ACHN (cell line): ENCODE measurements at places on chromosomes 3 and 15.

DNA sequence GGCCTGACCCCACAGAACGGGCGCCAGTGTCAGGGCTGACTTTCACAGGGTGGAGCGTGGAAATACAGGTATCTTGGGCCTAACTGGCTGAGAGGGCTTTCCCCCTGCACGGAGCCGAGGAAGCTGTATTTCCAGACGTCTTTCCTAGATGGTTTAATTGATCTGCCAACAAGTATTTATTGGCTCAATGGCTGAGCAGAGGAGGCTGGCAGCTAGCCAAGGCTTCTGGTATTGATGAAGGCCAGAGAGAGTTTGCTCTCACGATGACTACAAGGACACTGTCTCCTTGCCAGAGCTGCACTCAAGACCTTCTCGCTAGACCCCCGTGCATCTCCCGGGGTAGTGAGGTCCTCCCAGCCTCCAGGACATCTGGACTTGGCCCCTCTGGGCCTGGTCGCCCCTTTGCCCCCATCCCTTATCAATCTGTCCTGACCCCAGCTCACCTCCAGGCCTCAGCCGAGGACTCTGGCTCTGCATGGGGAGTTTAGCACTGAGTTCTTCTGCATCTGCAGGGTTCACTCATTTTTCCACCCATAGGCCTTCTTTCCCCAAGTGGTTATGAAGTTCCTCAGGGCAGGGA lies 20.6 kb downstream of the SPSB4 start:
- DNase-seq, result no peak

- no peak for DNase-seq
Observed at GRCh38 chr3:48026951-48027908, 11.0 kb upstream of the MAP4 start.

DNA sequence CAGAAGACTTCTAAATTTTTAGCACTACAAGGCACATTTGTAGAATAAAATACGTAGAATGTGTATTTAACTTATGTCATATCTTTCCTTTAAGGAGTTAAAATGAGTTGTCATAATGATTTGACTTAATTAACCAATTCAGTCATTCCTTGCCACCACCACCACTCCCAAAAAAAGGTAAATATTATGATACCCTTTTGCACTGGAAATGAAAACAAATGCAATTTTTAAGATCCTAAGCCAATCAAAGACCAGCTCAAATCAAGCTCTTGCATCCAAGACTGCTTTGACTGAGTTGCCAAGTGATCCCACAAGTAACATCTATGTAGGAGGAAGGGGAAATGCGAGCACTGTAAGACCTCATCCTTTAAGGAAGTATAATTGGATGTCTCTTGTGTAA lies 426.6 kb upstream of the ATP11B start:
- no peak for DNase-seq

DNA sequence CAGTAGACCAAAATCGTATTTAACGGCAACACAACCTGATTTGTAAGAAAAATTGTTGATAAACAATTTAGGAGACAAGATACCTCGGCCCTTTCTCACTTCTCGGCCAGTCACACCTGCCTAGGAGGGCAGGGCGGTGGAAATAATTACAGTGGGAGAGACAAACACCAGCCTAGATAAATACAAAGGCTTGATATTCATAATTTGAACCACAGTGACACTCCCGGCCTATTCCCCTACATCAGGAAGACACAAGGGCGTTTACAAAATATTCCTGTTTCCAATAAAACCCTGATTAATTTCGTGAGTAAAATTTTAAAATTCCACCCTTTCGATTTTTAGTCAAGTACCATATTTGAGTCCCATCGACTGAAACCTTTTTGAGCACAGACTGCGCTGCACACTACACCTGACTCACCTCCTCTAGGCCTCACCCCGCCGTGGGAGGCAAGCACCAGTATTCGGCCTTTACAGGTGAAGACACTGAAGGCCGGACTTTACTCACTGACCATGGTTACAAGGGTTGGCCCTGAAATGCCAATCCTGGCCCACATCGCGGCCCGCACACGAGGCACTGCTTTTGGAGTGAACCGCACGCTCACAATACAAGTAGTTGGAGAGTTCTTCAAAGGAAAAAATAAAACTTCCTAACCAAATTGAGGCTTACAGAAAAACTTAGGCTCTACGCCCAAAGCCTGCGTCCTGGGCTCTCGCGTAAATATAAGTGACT lies 794 bp downstream of the ARPP19 start:
- DNase-seq, result peak; percentile 40

DNA sequence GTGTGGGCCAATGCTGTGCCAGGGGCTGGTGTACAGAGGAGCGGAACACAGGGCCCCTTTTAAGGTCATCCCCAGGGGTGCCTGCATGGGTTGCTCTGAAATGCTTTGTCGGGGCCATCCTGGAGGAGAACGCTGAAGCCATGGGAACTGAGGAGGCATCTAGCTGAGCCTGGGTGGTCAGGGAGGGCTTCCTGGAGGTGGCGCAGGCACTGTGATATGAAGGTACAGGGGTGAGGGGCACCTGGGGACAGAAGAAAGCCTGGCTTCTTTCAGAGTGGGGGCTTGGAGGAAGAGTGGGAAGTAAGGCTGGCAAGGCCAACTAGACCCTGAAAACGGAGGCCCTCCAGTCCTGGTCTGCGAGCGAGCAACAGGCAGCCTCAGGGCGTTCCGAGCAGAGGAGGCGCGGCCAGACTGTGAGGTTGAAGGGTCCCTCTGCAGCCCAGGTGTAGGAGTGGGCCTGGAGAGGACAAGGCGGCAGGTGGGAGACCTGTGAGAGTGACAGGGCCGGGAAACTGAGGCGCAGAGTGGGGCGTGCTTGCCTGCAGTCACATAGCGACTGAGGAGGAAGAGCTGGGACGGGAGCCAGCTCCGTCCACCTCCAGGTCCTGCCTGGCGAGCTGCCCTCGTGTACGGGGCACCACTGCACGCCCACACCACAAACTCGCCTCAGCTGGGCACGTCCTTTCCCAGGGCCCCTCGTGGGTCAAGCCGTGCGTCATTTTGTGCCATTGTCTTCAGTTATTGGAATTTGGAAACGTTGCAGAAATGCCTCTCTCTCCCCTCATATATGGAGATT lies 4.1 kb downstream of the FBLN2 start:
- DNase-seq, result no peak

GRCh38 chr15:39180030-39180429 lies 400.8 kb upstream of the THBS1 start:
- DNase-seq, result no peak

DNA sequence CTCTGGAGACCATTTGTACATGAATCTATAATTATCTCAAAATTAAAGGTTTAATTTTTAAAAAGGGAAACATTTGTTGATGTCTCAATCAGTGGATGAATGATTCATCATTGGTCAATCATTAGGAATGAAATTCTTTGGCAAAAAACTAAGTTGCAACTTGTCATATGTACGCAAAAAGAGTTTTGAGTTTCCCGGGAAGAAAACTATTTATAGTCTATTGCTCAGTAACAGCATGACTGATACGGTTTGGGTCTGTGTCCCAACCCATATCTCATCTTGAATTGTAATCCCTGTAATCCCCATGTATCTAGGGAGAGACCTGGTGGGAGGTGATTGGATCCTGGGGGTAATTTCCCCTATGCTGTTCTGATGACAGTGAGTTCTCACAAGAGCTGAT lies 765.8 kb upstream of the ROBO1 start:
- no peak for DNase-seq

DNA sequence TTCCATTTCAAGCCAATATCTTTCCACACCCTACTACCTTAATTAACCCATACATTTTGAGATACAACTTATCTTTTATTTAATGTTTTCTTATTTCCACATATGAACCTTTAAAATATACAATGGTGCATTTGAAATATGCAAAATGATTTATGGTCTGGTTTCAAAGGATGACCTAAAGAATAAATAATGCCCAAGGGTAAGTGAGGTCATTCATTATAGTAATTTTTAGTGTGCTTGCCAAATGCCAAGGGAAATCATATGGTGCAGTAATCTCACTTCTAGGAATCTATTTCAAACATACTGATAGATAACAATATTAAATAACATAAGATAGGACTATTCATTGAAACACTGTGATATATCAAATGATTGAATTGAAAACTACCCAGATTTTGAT lies 1055.4 kb downstream of the AGBL1 start:
- no peak for DNase-seq

- DNase-seq, result peak; percentile 75
Observed at GRCh38 chr3:72997421-72997961, 880 bp downstream of the PPP4R2 start.

DNA sequence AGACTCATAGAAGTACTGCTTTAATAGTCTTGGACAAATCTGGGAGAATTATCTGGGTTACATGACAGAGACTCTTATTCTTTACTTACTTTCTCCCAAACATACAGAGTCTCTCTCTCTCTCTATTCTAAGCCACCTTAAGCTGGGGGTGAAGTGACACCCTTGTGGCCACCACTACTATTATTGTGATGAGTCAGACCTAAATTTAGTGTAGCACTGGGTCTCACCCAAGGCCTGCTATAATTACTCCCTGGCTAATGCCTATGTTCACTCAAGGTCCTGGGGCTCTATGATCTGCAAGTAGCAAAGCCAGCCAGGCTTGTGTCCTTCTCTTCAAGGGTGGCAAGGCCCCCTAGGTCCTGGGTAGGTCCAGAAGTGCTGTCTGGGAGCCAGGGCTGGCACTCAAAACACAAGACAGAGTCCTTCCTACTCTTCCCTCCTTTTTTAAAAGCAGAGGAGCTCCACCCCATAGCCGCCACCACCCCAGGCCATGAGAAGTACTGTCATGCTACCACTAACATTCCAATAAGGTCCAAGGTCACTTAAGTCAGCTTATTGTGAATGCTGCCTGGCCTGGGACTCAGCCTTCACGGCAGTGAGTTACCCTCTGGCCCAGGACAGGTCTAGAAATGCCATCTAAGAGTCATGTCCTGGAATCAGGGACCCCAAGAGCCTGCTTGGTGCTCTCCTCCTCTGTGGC lies 183.6 kb downstream of the POLQ start:
- DNase-seq, result no peak

GRCh38 chr3:124824286-124824915 lies 62.8 kb downstream of the ITGB5 start:
- DNase-seq, result no peak

DNA sequence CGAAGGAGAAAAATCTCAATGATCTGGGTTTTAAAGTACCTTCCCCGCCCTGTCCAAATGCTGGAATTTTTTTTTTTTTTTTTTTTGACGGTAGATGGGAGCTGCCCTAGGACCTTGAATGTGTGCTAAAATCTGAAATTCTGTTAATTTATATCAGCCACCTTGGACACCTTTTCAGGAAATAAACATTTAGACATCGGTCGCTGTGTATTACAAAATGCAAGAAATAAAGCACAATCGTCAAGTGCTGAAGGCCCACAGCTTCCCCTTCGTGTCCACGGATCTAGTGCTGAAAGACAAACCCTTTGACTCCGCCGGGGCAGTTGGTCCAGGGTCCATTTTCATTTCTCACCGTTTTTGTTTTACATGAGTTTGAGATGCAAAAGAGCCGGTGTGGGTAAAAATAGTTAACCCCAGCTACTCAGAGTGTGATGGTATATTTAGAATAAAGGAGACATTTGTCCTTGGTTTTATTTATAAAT lies 90.2 kb upstream of the CHD2 start:
- DNase-seq, result peak; percentile 59

DNA sequence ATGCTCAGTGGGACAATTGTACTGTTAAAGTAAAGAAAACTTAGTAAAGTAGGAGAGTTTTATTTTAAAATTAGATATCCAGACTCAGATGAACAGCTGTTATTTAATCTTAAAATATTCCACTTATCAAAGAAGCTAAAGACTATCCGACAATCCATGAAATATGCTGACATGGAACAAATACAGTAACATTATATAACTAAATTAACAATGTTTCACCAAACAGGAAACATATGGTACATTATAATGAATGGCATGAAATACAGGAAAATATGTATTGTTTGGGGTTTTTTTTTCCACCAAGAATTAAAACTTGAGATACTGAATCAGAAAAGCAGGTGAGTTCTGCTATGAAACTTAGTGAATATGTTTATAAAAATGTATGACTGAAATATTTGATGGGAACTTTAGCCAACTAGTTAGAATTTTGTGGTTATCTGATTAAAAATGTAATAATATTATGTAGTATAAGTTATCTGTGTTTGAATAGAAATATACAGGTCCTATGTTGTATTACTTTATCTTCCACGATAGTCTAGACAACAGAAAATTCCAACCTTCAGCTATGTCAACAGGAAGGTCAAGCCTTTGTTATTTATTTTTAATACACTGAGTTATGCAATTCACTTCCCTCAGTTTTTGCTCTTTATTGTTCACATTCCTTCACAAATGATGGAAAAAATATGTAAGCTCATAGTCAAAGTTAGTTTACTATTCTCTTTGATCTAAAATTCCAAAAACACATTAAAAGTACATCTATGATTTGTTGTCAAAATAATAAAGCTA lies 72.7 kb downstream of the UACA start:
- no peak for DNase-seq

DNA sequence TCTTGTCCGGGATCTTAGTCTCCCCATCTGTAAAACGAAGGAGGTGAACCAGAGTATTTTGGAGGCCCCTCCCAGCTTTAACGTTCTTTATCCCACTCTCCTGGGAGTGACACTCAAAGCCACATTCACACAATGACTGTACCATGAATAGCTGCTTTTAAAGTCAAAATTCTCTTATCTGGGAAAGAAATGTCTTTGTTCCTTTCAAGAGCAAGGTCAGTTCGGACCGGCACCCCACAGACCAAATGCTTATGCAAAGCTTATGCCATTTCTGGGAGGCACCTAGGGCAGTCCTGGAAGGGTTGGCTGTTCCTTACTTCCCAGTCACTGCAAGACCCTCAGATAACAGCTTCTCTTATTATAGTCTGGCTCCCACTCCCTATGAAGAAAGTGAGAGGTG lies 53.5 kb upstream of the WNT5A start:
- DNase-seq, result no peak

GRCh38 chr3:64763980-64764379 lies 76.2 kb upstream of the ADAMTS9 start:
- no peak for DNase-seq

DNA sequence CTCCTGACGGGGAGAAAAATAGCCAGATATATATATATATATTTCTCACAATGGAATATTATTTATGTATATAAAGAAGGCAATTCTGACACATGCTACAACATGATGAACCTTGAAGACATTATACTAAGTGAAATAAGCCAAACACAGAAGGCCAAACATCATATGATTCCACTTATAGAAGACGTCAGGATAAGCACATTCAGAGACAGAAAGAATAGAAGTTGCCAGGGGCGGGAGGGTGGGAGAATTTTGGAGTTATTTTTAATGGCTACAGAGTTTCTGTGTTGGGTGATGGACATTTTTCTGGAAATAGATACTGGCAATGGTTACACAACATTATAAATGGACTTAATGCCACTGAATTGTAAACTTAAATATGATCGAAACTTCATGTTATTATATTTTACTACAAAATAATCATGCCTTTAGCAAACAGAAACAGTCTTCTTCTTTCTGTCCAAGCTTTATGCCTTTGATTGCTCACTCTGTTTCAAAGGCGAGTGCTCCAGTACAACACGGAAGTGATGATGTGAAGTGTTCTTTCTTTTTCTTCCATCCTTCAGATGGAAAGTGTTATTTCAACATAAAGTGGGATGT lies 514.0 kb downstream of the OCA2 start:
- no peak for DNase-seq
